Natural killer cell treated with Interleukin-12 subunit alpha and Interleukin-12 subunit beta and Interleukin-15 and Interleukin-18, amount 100 ng/mL, for 72 hours (primary cell): ENCODE measurements at places on chromosomes 12 and 14.

- DNase-seq = no peak
Measured at GRCh38 chr12:98328467-98328866, 186.9 kb upstream of the TMPO start.

DNA sequence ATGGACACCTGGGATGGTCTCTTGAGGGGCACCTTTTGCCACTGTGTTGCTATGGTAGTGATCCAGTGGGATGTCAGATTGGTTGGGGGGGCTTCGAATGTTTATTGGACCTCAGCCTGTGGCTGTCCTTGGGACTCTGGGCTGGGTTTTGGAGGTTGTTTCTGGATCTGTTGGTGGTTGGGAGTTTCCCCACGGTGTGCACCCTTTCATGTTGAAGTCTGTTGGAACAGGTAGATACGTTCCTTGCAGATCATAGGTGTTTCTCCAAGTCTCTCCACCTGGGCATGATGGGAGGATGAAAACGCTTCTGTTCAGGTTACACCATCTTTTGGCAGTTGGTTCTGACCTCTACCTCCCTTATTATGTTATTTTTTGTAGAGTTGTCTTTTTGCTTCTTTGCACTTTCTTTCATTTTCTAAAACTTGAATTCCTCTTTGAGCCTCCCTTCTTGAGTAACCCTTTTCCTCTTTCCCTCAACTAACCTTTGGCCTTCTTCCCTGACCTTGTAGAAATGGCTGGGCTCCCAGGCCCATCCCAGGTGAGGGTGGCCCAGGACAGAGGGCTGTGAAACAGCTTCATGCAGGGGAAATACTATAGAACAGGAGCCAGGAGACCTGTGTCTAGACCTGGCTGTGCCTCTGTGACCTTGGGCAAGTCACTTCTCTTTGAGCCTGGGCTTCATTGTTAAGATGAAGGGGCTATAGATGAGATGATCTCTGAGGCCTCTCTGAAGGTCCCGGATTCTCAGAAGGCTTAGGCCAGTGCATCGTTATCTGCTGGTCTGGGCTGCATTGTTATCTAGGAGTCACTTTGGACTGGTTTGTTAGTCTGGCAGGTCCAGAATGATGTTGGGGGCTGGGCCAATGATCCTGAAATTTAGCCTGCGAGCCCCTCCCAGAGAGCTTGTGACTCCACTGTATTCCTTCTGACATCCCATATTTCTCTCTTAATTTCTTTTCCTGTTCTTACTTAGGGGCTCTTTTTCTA is 2.0 kb downstream of the ATN1 start:
- DNase-seq = no peak

DNA sequence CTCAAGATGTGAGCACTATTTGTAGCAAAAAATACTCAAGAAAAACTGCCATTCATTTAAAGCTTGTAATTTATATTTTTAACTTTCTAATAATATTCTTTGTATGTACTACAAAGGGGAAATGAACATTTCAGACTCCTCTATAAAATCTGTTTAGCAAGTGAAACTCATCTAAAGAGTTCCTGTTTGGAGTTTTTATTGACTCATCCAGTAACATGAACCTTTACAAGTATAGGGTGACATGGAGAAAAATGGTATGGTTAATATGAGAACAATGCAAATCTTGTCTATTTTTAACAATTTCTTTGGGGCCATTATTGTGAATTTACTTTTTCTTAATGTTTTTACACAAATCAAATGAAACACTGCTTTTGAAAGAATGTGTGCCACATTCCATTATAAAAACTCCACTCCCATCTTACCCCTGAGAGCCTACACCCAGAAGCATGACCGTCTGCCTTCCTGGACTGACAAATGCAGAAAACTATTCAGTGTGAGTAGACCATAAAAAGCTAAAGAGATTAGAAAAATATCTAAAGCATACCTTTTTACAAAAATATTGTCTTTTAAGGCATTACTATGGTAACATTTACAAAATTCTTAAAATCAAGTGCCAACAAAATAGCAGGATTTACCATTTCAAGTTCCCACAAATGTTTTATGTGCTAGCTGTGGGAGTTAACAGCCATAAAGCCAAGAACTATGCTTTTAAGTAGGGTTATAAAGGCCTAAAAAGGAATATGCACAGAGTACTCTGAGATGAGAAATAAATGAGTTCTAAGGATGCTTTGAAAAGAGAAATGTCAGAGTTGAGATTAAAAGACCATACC is 144.0 kb downstream of the ADAMTS20 start:
- no peak for DNase-seq

GRCh38 chr14:102588821-102589220 is 3.6 kb upstream of the RCOR1 start:
- DNase-seq = no peak

GRCh38 chr14:69693801-69694729 is 72.9 kb upstream of the SRSF5 start:
- no peak for DNase-seq

DNA sequence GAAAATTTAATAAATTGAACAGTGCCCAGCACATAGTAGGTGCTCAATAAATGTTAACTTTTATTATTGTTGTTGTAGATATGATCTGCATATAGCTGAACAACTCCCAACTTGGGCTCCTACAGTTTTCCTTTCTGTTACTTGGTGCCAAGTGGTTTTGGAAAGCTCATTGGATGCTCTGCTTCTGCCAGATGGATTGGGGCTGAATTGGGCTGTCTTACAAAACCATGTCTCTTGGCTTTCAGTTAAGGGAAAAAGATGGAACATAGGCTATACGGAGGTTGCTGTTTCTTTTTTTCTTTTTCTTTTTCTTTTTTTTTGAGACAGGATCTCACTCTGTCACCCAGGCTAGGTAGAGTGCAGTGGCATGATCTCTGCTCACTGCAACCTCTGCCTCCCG is 140.7 kb upstream of the PWP1 start:
- no peak for DNase-seq

DNA sequence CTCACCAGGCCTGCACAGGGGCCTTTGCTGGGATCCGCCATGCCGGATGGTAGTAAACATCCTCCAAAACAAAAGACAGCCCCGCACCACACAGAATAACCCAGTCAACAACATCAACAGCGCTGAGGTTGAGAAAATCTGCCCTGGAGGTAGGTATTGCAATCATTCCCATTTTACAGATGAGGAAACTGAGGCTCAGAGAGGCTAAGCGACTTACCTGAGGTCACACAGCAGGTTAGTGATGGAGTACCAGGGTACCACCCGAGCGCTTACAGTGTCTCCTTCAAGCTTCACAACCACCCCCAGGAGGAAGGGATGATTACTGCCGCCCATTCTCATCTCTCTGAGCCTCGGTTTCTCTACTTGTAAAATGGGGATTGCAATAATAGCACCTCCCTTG is 14.9 kb downstream of the TRPV4 start:
- no peak for DNase-seq

DNA sequence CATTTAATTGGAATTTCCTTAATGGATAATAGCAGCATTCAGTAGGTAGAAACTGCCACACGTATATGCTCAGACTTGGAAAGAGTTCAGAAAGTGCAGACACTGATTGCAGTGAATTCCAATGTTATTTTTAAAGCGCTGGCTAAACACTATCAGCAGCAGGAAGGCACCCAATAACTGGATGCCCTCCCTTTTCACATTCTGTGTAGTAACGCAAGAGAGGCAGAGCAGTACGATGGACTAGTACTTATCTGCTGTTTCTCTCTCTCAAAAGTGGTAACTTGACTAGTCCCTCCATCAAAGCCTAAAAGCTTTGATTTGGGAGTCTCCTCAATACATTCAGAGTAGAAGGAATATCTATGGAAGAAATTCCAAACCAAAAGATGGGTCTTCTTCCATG is 791.0 kb downstream of the TMTC2 start:
- DNase-seq = no peak

- no peak for DNase-seq
Measured at GRCh38 chr14:65361920-65362319, 50.6 kb upstream of the FUT8 start.

DNA sequence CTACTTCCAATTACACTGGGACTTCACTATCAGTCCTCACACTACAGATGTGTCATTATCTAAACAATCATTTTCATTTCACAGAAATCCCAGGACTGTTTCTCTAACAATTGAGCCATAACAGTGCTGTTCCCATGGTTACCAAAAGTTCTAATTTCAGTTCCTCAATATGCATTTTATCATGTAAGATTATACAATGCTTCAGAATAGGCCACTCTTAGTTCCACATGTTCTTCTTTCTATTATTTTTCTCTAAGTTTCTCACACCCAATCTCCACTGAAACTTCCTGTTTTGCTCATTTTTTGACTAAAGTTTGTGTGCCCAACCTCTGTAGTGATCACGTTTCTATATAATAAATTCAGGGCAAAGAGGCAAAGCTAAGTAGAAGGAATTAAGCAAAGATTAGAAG is 185.8 kb downstream of the DUSP6 start:
- DNase-seq = no peak

GRCh38 chr12:119649202-119649808 is 18.6 kb upstream of the PRKAB1 start:
- no peak for DNase-seq

GRCh38 chr12:112808156-112808555 is 16.6 kb downstream of the RPH3A start:
- no peak for DNase-seq

GRCh38 chr14:22502007-22502406 is 87.0 kb downstream of the DAD1 start:
- DNase-seq = no peak

GRCh38 chr14:50798048-50798421 is 32.9 kb downstream of the NIN start:
- DNase-seq = no peak
